ENCODE measurements at places on chromosomes 7 and 10. TPM values are rescaled to one million over a fixed set of nuclear protein-coding genes. Genes with fewer than 3 reads are reported as not detected.

The CCDC7 gene
- polyA plus RNA-seq = 6.1 TPM

The PDE1C gene
- 0.72 TPM for polyA plus RNA-seq

The FEZF1 gene
- not detected for polyA plus RNA-seq

The SSMEM1 gene
- not detected for polyA plus RNA-seq

The EIF5AL1 gene
- 0.76 TPM for polyA plus RNA-seq

The KNDC1 gene
- polyA plus RNA-seq = 2.5 TPM

The ZNF438 gene
- polyA plus RNA-seq = 7.2 TPM

The CYP3A7 gene
- polyA plus RNA-seq = 14.2 TPM

The RPEL1 gene
- polyA plus RNA-seq = 0.20 TPM

- no peak for DNase-seq
Observed at GRCh38 chr7:93544691-93545090, 29.8 kb downstream of the CALCR start.

DNA sequence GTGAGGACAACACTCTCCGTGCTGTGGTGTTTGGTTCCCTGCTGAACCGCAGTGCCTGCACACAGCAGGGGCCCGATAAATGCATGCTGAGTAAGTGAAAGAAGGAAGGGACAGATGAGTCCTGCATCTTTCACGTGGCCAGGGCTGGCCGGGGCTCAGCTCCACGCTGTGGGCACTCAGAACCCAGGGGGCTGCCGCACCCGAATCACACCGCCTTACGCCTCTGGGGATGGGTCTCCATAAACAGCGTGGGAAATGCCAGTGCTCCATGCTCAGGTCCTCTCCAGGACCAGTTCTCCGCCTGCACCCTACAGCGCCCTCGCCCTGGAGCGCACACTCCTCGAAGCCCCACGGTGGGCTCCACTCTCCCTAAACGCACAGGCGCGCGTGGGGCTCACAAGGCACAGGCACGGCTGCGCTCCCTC is 38.1 kb downstream of the RASGEF1A start:
- no peak for DNase-seq

- DNase-seq = no peak
Observed at GRCh38 chr10:133356549-133357284, 1.1 kb downstream of the FUOM start.

GRCh38 chr7:76325811-76326210 is 23.3 kb downstream of the HSPB1 start:
- DNase-seq = no peak

- no peak for DNase-seq
Observed at GRCh38 chr7:11458736-11459483, 373.1 kb downstream of the THSD7A start.

GRCh38 chr7:121343302-121343701 is 14.5 kb downstream of the WNT16 start:
- no peak for DNase-seq

DNA sequence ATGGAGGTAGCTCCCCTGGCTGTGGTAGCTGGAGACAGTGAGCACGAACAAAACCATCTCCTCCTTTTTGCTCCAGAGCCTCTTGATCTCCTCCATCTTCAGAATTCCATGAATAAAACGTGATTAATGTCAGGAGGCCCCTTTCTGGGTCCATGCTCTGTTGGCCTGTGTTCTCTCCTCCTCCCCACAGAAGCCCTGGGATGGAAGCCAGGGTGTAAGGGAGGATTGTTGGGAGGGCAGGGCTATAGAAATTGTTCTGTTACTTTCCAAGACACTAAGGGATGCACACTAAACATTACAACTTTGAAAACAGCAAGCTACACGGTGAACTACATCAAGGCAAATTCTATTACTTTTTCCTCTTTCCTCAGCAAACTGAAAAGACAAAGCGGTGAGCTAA is 96.3 kb downstream of the RNF216 start:
- DNase-seq = no peak

- no peak for DNase-seq
Observed at GRCh38 chr10:65968871-65969270, 957.0 kb upstream of the LRRTM3 start.

- no peak for DNase-seq
Observed at GRCh38 chr7:128705891-128706333, 33.2 kb upstream of the CALU start.

DNA sequence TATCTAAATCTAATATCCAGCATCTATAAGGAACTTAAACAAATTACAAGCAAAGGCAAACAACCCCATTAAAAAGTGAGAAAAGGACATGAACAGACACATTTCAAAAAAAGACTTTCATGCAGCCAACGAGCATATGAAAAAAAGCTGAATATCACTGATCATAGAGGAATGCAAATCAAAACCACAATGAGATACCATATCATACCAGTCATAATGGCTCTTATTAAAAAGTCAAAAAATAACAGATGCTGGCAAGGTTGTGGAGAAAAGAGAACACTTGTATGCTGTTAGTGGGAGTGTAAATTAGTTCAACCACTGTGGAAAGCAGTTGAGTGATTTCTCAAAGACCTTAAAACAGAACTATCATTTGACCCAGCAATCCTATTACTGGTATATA is 334.4 kb upstream of the CACNA2D1 start:
- DNase-seq = no peak

DNA sequence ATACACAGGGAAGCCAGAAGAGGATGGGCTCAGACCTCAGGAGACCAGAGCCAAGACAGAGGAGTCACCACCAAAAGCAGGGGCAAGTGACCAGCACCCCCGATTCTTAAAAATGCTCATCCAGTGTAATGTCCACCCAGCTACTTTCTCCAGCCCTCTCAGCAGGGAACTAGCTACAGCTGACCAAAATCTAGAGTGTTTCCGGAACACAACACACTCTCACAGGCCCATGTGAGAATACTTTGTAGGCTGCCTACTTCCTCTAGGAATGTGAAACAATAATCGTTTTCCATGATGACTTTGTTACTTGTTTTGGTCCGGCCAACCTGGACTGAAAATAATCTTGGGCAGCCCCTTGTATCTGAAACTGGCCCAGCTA is 14.5 kb downstream of the PSAP start:
- DNase-seq = no peak

DNA sequence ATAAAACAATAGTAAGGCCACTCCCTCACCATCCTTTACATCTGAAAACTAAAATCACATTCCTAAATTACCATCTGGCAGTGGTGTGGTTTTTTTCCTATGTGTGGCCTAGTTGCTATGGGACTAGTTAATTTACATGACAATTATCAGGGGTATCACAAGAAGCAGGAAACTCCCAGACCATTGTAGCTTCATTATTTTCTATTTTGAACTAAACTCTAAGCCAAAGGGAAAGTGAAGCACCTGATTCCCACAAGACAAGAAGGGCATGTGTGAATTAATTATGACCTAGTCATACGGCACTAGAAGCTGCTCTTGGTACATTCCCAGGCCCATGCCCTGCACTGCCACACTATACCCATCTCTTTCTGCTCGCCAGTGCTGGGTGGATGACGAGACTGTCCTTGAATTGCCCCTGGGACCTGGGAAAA is 103.4 kb downstream of the ATXN7L1 start:
- no peak for DNase-seq

- no peak for DNase-seq
Observed at GRCh38 chr7:47582764-47583738, 1.1 kb upstream of the TNS3 start.

GRCh38 chr7:45686441-45687184 is 112.4 kb downstream of the ADCY1 start:
- DNase-seq = no peak

GRCh38 chr10:106973288-106973687 is 191.2 kb downstream of the SORCS1 start:
- DNase-seq = no peak

GRCh38 chr7:151511946-151512345 is 7.7 kb downstream of the RHEB start:
- DNase-seq = no peak
